Activated T-helper 1 cell treated with anti-CD3 and anti-CD28 coated beads, Interleukin-2, amount 50 U/mL, for 16 hours (primary cell): ENCODE measurements at places on chromosomes 5 and 9.
A peak's percentile ranks its signal among the peaks of the same experiment; 100 is the strongest.

DNA sequence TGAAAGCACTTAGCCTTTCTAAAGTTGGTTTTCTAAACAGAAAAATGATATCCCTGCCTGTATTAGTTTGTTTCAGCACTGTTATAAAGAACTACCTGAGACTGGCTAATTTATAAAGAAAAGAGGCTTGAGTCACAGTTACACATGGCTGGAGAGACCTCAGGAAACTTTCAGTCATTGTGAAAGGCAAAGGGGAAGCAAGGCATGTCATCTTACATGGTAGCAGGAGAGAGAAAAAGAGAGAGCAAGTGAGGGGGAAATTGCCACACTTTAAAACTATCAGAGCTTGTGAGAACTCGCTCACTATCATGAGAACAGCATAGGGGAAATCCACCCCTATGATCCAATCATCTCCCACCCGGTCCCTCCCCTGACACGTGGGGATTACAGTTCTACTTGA lies 64.9 kb downstream of the FAM170A start:
- DNase-seq, result no peak

DNA sequence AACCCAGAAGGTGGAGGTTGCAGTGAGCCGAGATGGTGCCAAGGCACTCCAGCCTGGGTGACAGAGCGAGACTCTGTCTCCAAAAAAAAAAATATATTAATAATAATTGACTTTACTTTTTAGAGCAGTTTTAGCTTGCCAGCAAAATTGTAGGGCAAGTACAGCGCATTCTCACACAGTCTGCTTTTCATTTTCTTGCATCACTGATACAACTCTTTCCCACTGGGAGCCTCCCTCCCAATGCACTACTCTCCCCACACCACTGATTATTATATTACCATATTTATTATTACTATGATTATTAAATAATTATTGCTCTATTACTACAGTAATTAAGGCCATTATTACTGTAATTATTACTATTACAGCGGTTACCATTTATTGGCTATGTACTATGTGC lies 212.8 kb downstream of the GNA14 start:
- DNase-seq, result no peak

DNA sequence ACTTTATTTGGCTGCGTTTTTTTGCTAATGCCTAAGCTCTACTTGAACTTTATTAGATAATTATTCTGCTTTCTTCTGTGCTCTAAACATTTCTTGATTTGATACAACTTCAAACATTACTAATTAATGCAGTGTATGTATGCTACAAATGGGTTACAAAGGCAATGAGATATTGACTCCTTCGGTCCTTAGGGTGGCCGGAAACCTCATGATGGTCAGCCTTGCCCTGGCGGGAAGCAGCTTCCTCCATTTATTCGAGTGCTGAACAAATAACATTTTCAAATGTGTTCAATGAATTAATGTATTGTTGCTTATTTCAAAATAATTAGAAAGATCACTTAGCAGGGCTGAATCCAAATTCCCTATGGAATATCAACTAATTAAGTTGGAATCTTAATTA lies 3.9 kb upstream of the LNPEP start:
- no peak for DNase-seq

- no peak for DNase-seq
These were observed 155.4 kb downstream of the FSTL4 start for GRCh38 chr5:133456933-133457402.

DNA sequence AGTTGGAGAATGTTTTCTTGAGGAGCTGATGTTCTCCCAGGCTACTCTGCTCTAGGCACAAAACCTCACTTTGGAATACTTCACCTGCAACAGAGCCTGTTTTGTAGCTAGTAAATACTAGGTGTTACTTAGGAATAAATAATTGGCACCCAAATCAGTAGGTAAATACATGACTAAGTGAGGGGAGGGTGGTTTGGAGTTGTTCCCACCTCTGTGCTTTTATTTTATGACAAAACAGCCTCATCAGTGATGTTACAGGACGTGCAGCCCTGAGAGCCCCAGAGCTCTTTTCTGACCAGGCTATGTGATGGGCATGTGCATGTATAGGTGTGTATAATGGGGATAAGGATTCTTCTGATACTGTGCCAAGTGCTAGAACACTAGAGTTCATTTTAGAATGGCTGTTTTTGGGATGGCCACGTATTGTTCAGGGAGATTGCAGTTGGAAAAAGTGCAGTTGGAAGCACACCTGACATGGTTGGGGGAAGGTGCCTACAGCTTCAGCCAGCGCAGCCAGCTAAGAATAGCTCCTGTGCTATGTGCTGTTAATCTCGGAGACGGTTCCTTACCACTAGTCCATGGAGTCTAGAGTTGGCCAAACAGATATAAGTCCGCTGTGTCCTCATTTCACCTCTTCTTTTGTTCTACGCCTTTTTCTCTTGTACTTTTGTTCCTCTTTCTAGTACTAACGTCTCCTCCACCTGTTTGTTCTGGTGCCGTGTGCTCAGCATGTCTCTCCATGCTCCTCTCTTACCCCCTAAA lies 284.7 kb downstream of the FANCC start:
- no peak for DNase-seq

DNA sequence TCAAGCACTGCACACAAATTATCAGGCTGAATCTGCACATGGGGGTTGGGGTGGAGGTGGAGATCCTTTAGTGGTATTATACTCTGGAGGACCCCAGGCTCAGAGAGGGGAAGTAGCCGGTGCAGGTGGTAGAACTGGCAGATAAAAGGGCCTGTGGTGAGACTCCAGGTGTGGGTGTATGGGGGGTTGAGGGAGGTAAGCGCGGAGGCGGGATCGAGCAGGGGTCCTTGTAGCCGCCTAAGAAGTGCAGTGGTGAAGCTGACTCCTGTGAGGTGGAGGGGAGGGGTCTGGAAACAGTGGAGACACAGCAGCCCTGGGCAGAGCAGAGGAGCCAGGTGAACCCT lies 841 bp downstream of the ACSL6 start:
- no peak for DNase-seq

GRCh38 chr5:37921452-37921851 lies 81.6 kb upstream of the GDNF start:
- no peak for DNase-seq

DNA sequence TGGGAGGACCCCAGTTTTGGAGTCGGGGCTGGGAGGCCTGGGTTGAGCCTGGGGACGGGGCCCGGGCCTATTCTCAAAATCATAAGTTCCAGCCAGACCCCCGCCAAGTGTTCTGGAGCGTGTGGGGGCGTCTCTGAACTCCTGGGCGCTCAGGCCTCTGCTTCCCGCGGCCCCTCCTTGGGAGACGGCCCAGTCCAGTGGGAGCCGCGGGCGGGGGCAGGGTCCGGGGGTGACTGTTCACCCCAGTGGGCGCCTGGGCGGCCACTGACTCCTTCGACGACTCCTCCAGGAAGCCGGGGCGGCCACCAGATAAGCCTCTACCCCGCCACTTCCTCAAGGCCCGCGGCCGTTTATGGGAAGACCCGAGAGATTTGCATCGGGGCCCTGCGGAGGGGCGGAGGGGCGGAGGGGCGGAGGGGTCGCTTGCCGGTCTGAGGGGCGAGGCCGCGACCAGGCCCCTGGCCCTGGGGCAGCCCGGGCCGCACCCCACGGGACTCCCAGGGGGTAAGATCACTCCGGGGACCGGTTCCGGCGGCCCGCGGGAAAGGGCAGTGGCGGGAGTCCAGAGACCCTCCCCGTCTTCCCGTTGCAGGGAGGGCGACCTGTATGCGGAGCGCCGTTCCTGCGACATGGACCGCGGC lies 655 bp downstream of the TOR4A start:
- no peak for DNase-seq

DNA sequence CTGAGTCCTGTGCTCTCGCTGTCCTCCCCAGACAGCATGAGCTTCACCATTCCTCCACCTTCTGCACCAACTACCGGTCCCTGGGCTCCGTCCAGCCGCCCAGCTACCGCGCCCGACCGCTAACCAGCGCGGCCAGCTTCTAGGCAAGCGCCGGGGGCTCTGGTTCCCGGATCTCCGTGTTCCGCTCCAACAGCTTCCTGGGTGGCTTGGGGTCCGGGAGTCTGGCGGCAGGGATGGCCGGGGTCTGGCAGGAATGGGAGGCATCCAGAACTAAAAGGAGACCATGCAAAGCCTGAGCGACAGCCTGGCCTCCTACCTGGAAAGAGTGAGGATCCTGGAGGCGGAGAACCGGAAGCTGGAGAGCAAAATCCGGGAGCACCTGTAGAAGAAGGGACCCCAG lies 613.1 kb upstream of the PTGER4 start:
- DNase-seq, result no peak

DNA sequence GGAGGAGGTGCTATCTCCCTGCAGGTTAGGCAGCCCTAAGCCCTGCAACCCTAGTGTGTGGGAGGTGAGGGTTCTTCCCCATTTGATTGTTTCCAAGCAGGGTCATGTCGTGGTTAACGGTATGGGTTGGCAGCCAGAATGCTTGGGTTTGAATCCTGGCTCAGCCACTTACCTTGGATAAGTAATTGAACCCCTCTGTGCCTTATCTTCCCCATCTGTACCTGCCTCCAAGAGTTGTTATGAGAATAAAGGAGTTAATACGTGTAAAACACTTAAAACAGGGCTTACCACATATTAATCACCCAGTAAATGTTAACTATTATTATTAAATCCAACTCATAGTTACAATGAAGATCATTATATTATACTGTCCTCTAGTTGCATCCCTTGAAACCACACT lies 52.2 kb upstream of the SPATA31E1 start:
- no peak for DNase-seq

DNA sequence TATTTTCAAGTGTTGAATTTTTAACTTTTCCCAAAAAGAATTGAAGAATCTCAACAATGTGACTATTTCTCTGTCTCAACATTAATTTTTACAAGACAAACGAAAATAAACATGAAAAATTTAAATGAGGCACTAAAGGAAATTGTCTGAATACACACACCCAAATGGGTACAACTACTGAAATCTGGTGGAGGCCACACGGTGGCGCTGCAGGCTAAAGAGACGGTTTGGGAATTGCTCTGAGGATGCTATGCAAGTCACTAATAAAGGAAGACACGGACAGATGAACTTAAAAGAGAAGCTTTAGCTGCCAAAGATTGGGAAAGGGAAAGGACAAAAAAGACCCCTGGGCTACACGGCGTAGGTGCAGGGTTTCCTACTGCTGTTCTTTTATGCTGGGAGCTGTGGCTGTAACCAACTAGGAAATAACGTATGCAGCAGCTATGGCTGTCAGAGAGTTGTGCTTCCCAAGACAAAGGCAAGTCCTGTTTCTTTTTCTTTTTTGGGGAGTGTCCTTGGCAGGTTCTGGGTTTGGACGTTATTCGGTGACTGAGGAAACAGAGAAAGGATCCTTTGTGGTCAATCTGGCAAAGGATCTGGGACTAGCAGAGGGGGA lies at the start of gene PCDHB10:
PCDHB10 (plus strand) TSS at position 244 of the 616 bp plus-strand sequence; CDS start at position 444, 200 bp downstream.
- no peak for DNase-seq

DNA sequence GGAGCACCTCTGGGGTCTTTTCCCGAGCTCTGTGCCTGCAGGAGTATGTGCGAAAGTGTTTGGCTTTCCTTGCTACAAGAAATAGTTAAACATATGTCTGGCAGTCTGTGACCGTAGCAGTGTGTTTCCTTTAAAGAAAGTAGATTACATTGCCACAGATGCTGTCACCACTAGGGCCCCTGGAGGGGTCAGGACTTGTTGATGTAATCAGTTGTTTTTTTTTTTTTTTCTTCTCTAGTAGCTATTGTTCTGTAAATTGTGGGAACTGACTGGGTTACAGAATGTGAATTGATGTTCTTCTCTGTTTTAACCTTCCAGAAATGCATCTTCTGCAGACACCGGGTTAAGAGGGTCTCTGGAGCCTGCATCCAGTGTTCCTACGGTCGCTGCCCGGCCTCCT lies 345.6 kb downstream of the KDM4C start:
- DNase-seq, result no peak

- peak; percentile 16 for DNase-seq
These were observed 131.9 kb upstream of the ANKH start for GRCh38 chr5:15003511-15003920.

GRCh38 chr5:93607367-93608258 lies 24.6 kb downstream of the NR2F1 start:
- no peak for DNase-seq

GRCh38 chr9:108093773-108094675 lies 604.5 kb upstream of the KLF4 start:
- DNase-seq, result no peak

DNA sequence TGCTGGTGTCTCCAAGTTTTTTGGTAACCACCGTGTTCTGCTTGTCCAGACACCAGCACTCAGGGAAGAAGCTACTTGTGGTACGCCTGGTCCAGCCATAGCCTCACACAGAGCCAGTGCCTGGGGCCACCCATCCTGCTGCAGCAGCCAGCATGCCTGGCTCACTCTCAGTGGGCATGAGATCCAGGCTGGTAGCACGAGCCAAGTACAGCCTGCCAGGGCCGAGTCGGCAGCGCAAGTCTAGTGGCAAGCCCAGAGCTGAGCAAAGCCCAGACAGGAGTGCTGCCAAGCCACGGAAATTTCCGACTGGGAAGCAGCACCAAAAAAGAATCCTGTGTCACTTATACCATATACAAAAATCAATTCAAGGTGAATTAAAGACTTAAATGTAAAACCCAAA lies 36.3 kb upstream of the FBXL17 start:
- DNase-seq, result no peak

- no peak for DNase-seq
These were observed 219.5 kb upstream of the RASA1 start for GRCh38 chr5:87048156-87048555.

DNA sequence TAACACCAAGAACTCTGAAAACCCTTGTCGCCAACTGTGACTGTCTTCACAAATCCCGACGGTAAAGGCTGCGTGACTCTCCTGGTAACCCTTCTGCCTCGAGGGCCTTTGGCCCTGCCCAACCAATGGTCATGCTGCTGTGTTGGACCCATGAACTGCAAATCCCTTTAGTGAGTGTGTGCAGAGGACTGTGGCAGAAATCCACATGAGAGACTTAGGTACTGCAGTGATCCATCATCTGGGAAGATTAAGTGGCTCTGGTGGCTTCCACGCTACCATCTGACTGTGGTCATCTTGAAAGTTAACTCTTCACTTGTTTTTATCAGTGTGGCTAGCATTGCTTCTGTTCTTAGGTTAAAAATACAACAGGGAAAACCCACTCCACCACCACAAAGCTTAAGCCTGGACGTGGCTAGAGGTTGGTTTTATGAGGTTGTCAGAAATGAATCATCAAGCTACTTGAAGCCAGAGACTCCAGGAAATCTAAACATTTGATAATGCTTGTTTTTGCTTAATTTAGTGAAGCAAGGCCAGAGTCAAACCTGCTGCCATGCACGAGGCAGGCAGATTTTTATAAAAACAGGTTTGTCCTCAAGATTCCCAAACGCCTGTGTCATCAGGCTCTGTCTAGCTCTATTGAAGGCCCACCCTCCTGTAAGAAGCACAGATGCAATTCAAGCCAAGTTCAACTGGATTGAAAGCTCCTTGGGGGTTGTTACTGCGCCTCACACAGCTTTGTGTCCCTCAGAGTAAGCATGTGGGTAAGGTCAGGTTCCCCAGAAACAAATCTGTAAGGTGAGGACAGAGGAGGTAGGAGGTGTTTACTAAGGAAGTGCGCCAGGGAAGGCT lies 52.7 kb upstream of the ERCC6L2 start:
- no peak for DNase-seq

GRCh38 chr5:135467051-135467625 lies 15.0 kb upstream of the TIFAB start:
- DNase-seq, result no peak

- no peak for DNase-seq
These were observed 55.3 kb upstream of the NUDT12 start for GRCh38 chr5:103617913-103618312.

- no peak for DNase-seq
These were observed 142.4 kb upstream of the IRX4 start for GRCh38 chr5:2024986-2025721.

GRCh38 chr5:95723632-95724369 lies 7.3 kb upstream of the RHOBTB3 start:
- DNase-seq, result no peak
